ENCODE measurements at places on chromosomes 16 and 17. TPM values are rescaled to one million over a fixed set of nuclear protein-coding genes. Genes with fewer than 3 reads are reported as not detected.

The CHST4 gene
- total RNA-seq: 0.09 TPM

The KRTAP9-2 gene
- not detected for total RNA-seq

DNA sequence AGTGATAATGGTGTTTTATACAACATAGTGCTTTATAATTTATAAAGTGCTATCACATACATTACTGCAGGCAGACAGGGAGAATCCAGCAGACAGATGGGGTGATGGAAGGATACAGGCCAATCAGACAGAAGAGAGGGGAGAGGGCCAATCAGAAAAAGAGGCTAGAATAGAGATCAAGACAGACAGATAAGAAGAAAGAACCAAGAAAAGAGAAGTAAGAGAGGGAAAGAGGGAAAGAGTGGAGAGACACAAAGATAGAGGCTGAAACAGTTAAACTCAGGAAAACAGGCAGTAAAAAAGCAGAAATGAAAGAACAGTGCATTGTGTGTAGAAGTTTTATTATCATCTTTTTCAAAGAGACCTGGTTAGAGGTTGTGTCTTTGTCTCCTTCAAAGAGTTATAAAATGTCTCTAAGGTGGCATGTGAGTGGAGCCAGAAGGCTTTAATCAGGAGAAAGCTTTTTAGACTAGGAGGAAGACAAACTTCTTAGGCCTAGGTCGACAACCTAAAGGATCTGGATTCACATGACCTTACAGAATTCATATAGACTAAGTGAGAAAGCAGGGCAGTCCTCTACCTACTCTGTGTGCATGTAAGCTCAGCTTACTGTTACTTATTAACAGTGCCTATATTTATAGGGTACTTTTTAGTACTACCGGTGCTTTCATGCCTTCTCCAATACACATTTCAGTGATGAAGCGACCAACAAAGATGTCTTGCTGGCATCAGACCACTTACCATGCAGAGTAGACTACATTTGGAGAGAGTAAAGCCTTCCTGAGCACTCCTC lies 8.3 kb upstream of the CHD3 start:
- DNase-seq: no peak

DNA sequence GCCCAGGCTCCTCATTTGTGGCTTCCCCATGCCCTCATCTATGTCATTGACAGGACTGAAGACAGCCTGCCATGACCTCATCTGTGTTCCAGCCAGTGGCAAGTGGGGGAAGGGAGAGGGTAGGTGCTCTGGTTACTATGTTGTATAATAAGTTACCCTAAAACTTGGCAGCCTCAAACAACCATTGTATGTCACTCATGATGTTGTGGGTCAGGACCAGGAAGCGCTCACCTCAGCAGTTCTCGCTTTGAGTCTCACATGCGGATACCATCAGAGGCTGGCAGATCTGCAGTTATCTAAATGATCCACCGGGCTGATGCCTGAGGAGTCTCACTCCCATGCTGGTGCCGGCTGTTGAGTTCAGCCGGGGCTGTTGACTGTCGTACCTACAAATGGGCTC lies 89.0 kb upstream of the TMEM97 start:
- DNase-seq: no peak

All from liver (tissue), 10 donors.